NCI-H524 treated with DMSO at 0.1 percent for 48 hours (cell line): ENCODE measurements at places on chromosomes 1 and 21.

GRCh38 chr1:74522148-74522547, 9.7 kb upstream of the LRRC53 start:
- DNase-seq: no peak

DNA sequence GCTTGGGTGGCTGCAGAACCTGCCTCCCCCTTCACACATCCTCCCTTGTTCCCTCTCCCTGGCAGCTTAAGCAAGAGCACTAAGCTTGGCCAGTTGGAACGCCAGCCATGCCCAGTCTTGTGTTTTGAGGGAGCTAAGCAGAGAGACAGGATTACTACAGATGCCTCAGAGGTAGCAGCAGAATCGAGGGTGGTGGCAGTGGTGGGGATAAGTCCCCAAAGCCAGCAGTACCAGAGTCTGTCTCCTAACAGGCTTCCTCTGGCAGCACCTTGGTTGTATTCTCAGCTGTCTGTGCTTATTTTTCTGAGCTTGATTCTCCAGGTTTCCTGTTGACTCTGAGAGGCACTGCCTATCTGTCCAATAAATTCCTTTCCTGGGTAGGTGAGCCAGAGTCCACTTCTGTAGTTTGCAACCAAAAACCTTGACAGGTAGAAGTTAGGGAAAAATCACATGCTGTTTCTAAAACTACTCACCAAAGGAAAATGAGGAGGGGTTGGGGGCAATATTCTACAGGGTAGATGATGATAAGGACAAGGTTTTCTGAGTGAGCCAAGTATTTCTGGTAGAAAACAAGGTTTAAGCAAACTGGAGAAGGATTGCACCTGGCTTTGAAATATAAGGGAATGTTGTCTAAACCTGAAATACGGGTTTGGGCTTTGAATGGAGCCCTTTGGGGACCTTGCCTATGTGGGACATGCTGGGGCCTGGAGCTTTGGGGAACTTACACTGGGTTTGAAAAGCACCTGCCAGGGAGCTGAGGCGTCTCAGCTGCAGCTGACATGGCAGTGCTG, 100.8 kb downstream of the PBX1 start:
- DNase-seq: no peak

- DNase-seq: no peak
Measured at GRCh38 chr1:37233606-37234005, 199.3 kb upstream of the GRIK3 start.

- DNase-seq: no peak
Measured at GRCh38 chr21:33478935-33479678, 667 bp downstream of the TMEM50B start.

GRCh38 chr1:215911406-215911968, 344.4 kb downstream of the KCTD3 start:
- DNase-seq: no peak

GRCh38 chr1:116944613-116945012, 34.9 kb downstream of the PTGFRN start:
- no peak for DNase-seq

DNA sequence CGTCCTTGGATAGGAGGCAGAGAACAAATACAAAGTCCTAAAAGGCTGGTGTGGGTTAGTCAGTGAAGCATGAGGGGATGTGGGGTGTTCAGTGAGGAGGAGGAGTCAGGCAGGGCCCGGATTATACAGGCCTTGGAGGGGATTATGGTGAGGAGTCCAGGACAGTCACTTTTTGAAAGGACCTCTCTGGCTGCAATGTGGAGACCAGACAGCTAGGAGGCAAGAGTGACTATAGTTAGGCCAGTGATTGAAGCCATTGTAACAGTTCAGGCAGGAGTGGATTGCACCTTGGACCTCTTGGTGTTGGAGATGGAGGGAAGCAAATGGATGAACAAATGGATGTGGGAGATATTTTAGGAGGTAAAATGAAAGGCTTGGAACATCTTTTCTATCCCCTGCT, 115.8 kb downstream of the C1orf94 start:
- DNase-seq: no peak

- no peak for DNase-seq
Measured at GRCh38 chr1:155703216-155703615, 14.3 kb downstream of the DAP3 start.

DNA sequence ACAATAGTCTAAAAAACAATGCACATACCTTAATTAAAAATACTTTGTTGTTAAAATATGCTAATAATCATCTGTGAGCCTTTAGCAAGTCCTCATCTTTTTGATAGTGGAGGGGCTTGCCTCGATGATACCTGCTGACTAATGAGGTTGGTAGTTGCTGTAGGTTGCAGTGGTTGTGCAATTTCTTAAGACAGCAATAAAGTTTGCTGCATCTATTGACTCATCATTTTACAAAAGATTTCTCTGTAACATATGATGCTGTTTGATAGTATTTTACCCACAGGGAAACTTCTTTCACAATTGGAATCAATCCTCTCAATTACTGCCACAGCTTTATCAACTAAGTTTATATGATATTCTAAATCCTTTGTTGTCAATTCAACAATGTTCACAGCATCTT, 7.6 kb downstream of the C1orf87 start:
- DNase-seq: no peak

DNA sequence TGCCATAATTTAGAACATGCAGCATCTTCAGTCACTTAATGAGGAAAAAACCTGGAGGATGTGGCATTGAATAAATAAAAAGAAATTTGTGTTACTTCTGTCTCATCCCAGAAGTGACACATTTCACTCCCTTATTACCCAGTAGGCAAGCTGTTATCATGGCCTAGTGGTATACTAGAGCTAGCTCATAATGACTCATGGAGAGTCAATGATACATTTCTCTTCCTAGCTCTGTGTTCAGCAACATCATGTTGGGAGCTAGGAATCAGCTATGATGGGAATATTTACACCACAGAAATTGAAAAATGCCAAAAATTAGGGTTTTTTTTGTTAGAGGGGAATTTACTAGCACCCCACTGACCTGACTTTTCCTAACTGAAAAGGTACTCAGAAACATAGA, 182.7 kb downstream of the HMCN1 start:
- no peak for DNase-seq

DNA sequence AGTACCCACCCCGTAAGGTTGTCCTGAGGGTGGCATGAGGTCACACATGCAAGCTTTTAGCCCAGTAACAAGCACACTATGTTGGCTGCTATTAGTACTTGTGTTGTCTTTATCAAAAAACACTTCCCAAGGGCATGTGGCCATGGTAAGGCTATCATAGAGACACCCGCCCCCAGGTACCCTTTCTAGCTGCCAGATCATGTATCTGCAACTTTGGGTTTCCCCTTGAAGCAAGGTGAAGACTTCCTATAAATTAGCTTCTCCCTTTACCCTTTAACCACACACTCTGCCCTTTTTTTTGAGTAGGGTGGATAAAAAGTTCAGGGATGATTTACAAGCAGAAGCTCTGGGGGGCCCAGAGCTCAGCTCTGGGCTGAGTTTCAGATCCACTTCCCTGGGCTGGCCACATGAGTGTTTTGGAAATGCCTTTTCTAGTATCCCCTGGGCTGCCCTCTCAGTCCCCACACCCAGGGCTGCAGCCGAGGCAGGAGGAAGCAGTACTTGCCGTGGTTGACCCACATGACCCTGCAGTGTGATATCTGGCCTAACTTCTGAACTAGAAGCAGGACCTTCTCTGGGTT, 2.0 kb downstream of the ZDHHC18 start:
- no peak for DNase-seq

DNA sequence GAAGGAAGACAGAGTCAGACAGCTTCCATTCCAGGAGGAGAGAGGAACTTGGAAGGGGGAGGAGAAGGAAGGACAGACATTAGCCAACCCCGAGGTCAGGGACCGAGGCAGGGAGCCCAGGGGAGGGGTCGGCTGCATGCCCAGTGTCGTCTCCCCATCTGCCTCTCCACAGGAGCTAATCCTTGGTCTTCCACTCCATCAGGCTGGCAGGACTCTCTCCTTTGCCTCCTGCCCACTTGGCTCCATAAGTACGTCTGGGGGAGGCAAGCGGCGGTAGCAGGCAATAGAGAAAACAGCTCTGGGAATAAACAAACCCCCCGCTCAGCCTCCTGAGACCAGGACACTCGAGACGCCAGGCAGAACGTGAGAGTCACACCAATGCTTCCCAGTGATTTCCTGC, 71.3 kb downstream of the GRIK3 start:
- DNase-seq: peak; percentile 88

DNA sequence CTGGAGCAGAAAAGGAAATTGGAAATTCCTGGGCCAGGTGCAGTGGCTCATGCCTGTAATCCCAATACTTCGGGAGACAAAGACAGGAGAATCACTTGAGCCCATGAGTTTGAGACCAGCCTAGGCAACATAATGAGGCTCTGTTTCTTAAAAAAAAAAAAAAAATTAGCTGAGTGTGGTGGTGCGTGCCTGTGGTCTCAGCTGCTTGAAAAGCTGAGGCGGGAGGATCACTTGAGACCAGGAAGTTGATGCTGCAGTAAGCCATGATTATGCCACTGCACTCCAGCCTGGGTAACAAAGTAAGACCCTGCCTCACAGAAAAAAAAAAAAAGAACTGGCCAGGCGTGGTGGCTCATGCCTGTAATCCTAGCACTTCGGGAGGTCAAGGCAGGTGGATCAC, 56.7 kb downstream of the SRSF11 start:
- DNase-seq: no peak

- DNase-seq: no peak
Measured at GRCh38 chr1:226332947-226333346, 24.0 kb upstream of the LIN9 start.

GRCh38 chr1:17802164-17802563, 47.0 kb downstream of the ACTL8 start:
- DNase-seq: no peak

- no peak for DNase-seq
Measured at GRCh38 chr1:62210960-62211359, 16.3 kb downstream of the L1TD1 start.

- DNase-seq: no peak
Measured at GRCh38 chr21:33560965-33561364, 18.1 kb downstream of the SON start.

- no peak for DNase-seq
Measured at GRCh38 chr1:203662360-203662759, 35.7 kb downstream of the ATP2B4 start.

DNA sequence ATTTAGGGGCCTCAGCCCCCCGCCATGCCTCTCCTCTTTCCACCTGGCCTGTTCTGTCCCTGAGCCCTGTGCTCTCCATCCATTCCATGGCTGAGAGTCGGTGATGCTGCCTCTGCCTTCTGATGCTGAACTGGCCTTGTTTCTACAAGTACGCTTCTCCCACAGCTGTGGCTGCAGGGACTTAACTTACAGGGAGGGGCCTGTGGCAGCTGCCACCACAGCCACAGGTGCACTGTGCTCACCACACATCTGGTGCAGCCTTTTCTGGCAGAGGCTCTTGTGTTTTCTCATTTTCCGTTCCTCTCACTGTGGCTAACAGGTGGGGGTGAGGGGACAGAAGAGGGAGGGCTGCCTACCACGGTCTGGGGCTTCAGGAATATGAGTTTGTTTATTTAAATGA, 4.2 kb downstream of the FMO1 start:
- peak; percentile 39 for DNase-seq

DNA sequence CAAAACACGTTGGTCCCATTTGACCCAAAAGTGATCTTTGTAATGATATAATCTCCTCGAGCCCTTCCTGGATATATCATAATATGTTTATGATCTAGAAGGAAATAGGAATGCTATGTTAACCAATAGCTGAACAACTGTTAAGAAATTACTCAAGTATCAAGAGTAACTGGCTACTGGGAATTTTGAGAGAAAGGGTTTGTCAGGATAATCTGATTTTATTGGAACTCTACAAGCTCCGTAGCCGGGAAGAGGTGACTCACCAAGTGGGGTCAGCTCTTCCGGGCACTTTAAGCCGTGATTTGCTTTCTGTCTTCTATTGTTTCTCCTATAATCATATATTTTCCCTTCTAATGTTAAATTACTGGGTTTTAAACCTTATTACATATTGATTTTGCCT, 250.5 kb upstream of the POGK start:
- no peak for DNase-seq
